Left lung (tissue), 14 donors: ENCODE measurements at places on chromosomes 6 and 20. TPM values are rescaled to one million over a fixed set of nuclear protein-coding genes. Genes with fewer than 3 reads are reported as not detected.
A peak's percentile ranks its signal among the peaks of the same experiment; 100 is the strongest.

DNA sequence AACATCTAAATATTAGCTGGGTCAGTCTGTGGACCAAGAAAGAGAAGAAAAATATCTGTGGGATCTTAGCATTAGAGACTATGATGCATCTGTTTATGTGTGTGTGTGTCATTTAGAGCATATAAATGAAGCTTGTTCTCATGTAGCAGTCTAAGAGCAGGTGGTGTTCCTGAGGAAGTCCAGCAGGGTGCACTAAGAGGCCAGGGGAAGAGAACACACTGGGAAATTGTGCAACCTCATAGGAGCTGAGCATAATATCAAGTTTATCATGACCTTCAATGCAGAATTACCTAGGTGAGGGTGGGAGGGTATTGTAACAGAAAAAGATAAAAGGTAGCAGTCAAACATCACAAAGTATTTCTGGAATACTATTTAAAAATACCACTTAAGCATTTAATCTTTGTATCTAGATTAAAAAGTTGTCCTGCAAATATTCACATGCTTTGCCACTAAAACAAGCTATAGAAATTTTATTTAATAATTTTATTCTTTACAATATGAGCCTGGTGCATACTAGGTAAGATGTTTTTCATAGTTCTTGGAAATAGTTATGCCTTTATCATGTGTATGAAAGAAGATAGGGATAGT, 80.5 kb downstream of the SMPDL3A start:
- DNase-seq: no peak

- no peak for DNase-seq
Measured at GRCh38 chr6:157169226-157169625, 154.1 kb downstream of the TMEM242 start.

- DNase-seq: no peak
Measured at GRCh38 chr6:34638834-34639736, 57.5 kb downstream of the ILRUN start.

DNA sequence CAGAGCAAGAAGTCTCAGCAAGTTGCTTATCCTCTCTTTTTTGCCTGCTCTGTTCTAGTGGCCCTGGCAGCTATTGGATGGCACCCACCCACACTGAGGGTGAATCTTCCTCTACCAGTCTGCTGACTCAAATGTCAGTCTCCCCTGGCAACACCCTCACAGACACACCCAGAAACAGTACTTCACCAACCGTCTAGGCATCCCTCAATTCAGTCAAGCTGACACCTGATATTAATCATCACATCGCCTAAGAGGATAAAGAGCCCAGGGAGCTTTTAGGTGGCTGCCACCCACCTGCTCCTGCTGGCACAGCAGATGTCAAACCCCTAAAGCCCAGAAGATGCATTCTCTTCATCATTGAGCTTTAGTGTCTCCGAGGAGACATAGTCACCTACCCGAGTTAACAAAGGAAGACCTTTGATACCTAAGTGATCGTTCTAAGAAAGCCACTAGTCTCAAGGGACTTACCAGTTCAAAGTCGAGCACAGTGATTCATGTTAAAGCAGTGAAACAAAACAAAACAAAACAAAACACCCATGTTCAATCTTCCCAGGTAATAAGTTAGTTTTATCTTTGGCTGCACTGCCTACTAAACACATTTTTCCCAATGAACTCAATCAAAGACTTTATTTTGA, 97.7 kb upstream of the KCNQ5 start:
- no peak for DNase-seq

GRCh38 chr20:13118676-13119075, 102.4 kb upstream of the ISM1 start:
- DNase-seq: no peak

- no peak for DNase-seq
Measured at GRCh38 chr6:10962673-10963072, 75.8 kb downstream of the SYCP2L start.

GRCh38 chr20:47792021-47792618, 6.8 kb upstream of the SULF2 start:
- no peak for DNase-seq

Gene SPAG4
- 3.5 TPM for total RNA-seq

DNA sequence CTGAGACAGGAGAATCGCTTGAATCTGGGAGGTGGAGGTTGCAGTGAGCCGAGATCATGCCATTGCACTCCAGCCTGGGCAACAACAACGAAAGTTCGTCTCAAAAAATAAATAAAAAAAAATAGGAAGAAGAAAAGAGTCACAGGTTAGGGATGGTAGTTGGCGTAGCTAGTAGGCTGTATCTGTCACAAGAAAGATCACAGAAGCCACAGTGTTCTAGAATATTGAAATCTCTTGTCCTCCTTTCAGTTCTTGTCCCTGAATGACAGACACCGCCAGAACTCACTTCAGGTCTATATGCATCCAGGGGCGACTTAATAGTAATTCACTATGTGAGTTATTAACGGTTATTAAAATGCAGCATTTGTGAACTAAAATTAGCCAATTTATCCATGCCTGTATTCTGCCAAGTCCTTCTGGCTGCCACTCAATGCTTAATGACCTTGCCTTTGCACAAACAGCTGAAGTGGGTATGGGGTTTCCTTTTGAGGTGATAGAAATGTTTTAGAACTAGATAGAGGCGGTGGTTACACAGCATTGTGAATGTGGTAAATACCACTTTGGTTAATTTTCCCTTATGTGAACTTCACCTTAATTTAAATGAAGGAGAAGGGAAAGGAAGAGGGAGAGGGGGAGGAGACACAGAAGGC, 41.3 kb upstream of the ZMYND8 start:
- DNase-seq: no peak

Gene SAMD5
- total RNA-seq: 10.5 TPM

DNA sequence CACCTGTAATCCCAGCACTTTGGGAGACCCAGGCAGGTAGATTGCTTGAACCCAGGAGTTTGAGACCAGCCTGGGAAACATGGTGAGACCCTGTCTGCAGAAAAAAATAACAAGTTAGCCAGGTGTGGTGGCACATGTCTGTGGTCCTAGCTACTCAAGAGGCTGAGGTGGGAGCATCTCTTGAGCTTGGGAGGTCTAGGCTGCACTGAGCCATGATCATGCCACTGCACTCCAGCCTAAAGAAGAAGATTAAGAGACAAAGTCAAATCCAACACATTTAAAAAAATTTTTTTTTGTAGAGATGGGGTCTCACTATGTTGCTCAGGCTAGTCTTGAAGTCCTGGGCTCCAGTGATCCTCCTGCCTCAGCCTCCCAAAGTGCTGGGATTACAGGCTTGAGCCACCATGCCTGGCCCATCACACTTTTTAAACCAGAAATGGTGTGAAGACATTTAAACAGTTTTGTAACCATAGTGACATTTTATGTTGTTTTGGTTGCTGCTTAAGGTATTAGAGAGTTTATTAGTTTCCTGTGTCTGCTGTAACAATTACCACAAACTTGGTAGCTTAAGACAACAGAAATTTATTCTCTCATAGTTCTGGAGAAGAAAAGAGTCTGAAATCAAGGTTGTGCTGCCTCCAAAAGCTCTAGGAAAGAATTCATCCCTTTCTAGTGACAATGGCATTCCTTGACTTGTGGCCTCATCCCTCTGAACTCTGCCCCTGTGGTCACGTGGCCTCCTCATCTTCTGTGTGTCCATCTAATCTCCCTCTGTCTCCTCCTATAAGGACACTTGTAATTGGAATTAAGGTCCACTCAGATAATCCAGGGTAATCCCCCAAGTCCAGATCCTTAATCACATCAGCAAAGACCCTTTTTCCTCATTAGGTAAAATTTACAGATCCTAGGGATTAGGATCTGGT, 104.6 kb upstream of the TNFAIP3 start:
- DNase-seq: no peak

DNA sequence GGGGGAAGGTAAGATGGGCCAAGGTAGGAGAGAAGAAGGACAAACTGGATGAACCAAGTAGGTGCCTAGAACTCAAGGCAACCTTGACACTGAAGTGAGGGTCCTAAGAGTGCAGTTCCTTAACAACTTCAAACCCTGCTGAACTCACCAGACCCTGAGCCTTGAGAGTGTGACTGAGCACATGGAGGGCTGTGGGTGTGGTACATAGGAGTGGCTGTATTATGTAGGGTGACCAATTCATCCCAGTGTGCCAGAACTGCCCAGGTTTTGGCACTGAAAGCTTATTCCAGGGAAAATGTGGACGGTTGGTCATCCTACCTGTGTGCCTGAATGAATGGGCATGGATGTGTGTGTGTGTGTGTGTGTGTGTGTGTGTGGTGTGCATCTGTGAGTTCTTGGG, 281.8 kb downstream of the DHX35 start:
- DNase-seq: no peak

DNA sequence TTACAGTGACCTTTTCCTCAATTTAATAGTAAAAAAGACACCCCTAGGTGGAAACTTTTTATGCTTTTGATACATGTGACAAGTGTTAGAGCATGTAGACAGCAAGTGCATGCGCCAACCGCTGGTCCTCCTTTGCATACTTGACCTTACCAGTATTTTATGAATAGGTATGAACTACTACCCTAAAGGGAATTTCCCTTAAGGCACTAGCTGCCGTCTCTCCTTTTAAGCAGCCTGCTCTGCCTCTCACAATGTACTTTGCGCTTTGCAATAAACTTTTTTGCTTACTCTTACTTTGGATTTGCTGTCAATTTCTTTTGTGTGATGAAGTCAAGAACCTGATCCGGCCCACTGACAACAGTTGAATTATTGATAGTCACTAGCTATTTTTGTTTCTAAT, 50.6 kb upstream of the ZNF133 start:
- DNase-seq: no peak

Gene ZC3H12D
- 1.9 TPM for total RNA-seq

DNA sequence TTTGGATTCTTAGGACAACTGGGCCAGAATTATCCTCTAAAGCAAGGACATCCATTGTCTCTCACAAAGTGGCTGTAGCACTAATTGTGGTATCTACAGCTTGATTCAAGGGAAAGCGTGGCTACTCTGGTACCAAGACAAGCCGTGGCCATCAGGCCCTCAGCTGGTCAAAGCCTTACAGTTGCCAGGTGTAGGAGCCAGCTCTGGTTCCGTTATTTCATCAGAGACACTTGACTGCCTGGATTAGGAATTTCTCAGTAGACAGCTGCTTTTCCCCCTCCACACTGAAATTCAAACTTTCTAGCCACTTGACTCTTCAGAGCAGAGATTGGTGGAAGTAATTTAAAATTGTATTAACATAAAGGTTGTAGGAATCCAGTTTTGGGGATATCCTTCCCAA, 104.2 kb downstream of the ANKS1A start:
- no peak for DNase-seq

GRCh38 chr6:42051268-42051653, 937 bp downstream of the TAF8 start:
- DNase-seq: no peak

DNA sequence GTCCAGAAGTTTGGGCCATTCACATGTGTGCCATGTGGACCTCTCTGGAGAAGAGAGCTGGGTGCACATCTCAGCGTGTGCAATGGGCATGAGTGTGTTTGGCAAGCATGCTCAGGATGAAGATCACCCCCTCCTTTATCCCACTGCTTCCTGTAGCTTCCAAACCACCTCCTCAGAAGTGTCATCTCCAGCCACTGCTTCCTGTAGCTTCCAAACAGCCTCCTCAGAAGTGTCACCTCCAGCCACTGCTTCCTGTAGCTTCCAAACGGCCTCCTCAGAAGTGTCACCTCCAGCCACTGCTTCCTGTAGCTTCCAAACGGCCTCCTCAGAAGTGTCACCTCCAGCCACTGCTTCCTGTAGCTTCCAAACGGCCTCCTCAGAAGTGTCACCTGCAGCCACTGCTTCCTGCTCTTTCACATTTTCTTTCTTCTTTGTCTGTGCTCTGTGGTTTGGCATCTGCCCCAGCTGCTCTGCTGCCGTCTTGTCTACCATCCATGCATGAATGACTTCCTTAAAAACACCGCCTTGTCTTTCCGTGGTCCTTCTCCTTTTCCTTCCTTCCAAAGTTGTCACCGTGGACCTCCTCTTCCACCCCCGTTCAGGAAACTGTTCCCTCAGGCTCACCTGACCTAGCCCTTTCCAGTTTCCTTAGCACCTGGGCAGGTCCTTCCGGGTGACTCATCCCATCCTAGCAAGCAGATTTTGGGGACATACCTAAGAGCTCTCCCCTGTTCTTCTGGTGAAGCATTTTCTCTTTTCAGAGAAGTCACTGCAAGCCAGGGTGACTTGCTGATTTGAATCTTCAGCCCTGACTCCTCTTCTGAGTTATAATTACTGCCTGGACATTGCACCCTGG, 43.5 kb upstream of the TIAM2 start:
- no peak for DNase-seq

Gene EGFL8
- total RNA-seq: 10.1 TPM

DNA sequence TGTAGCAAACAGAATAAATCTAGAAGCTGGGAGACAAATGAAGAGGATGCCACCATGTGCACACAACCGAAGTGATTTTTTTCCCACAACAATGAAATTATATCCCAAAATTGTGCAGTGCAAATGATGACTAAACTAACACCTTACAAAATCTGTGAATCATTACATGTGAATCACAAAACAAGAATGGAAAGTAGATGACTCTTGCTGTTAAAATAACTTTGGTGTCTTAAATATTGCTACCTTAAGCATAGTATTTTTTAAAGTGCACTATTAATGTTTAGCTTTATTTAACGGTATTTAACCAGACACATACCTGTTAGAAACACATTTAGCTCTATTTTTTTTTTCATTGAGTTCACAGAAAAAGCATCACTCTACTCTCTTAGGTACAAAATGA, 190.8 kb downstream of the TBC1D32 start:
- no peak for DNase-seq

GRCh38 chr20:16129411-16129810, 443.8 kb downstream of the KIF16B start:
- no peak for DNase-seq

Gene DNPH1
- total RNA-seq: 49.6 TPM

DNA sequence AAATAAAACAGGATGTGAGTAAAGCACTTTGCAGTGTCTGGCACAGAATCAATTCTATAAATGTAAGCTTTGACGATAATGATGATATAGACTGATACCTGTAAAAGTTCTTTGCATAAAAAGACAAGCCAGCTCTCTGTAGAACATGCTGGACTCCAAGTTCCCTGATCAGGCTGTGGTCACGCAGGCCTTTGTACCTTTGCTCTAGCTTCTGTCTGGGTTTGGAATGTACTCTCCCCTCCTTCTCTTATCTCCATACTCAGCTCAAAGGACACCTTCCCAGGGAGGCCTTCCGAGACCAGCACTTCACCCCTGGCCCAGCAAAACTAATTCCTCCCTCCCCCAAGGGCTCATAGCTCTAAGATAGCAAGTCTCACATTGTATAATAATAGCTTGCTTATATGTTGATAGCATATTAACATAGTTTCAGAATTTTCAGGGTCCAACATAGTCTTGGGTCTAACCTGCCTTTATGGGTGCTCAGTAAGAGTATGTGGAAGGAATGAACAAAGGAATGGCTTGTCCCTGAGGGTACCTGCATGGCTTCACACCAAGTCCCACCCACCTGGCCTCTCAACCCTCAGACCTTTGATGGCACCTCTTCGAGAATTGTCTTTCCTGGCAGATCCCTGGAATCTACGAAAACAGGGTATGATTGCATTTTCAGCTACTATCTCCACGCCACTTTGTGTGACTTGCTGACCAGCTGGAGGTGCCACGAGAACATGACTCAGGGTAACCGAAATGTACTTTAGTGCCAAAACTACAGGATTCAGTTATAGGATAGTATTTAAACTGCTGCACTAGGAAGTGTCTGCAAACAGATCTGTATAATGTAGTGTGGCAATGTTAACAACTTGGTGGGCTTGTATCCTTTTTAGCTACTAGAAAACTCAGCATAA, 41.7 kb upstream of the PIM1 start:
- DNase-seq: no peak

Gene UQCC2
- total RNA-seq: 73.7 TPM

Gene TRAPPC3L
- total RNA-seq: 0.12 TPM

Gene PRPF6
- 49.8 TPM for total RNA-seq

- peak; percentile 58 for DNase-seq
Measured at GRCh38 chr6:148144917-148145521, 197.6 kb upstream of the SASH1 start.
